CD4-positive, alpha-beta memory T cell (primary cell): ENCODE measurements at places on chromosomes 6 and 20.

DNA sequence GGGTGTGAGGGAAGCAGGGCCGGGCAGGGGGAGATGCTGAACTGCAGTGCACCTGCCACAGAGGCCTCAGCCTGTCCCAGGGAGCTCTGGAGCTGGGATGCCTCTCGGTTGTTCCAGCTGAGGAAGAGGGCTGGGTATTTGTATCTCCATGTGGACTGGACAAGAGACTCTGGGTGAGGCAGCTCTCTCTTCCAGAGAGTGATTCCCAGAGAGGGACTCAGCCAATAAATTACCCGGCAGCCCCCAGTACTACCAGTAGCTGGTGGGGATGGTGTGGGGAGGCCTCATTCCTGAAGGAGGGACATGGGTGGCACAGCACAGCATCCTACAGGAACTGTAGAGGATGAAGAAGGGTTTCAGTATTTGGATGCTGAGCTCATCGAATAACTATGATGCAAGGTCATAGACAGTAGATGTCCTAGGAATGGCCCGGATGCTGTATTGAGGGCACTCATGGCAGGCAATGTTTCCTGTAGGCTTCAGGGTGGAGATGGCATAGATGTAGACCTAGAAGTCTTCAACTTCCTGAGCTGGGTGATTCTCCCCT, 1.4 kb downstream of the FGD2 start:
- H3K27ac ChIP-seq = peak overlapping the region; percentile 28
- H3K27me3 ChIP-seq = no peaks in the 10 kb centered on the region

DNA sequence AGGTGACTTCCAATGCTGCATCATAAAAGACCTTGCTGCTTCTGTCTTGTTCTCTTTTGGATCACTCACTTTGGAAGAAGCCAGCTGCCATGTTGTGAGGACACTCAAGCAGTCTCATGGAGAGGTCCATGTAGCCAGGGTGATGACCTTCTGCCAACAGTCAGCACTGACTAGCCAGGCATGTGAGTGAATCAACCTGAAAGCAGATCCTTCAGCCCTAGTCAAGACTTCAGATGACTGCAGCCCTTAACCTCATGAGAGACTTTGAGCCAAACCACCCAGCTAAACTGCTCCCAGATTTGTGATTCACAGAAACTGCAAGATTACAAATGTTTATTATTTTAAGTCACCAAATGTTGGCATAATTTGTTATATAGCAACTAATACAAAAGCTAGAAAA, 86.0 kb upstream of the IYD start:
- H3K27ac ChIP-seq = no peak overlapping the region
- no peaks in the 10 kb centered on the region for H3K4me1 ChIP-seq
- no peaks in the 10 kb centered on the region for H3K36me3 ChIP-seq
- no peaks in the 10 kb centered on the region for H3K27me3 ChIP-seq

DNA sequence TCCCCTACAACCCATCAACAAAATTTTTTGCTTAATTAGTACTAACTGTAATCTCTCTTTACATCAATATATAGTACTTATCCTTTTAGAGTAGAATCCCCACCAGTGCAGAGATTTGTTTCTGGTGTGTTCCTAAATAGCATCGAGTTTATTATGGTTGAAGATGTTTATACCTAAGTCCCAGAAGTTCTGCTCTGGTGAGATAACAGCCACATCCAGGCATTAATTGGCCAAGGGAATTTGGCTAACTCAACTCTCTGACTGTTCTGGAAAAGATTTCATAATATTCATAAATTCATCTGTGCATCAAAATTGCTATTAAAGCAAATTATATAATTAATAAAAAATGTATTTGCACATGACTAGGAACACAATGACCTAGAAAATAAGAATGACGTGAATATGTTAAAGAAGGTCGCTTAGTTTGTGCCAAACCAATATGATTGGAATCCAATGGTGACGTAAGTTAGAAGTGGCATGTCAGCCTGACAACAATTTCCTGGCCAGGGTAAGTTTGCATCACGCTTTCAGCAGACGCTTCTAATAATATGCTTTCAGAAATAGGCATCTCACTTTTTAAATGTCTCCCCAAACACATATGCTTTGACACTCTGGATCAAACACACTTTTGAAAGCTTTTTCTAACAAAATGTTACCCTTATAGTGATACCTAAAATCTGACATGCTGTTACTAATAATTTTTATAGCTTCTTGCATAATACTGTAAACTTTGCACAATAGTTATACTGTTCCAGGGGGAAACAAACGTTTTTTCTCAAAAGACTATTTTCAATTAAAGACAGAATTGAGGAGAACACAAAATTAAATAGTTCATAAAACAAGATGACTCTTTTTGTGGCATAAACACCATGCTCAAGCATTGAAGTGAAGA, 236.7 kb downstream of the TENT5A start:
- no peak overlapping the region for H3K4me3 ChIP-seq
- no peak for DNase-seq
- H3K27ac ChIP-seq = no peak overlapping the region
- H3K27me3 ChIP-seq = no peaks in the 10 kb centered on the region
- no peaks in the 10 kb centered on the region for H3K4me1 ChIP-seq
- H3K36me3 ChIP-seq = no peaks in the 10 kb centered on the region

DNA sequence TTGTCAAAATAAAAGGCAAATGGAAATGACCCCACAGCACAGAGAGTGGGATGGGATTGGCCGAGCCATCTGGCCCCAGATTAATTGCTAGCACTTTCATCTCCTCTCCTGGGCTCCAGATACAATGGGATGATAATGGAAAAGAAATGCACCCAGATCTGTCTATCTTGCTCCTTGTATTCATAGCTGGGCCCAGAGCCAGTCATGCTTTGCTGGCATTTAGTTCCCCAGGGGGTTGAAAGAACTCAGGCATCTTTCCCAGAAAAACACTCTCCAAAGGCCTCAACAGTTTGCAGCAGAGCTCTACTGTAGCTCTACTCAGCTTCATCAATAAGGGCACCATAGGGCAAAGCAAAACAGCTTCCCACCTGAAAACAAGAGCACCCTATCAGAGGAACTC, 116.0 kb upstream of the FOXA2 start:
- no peaks in the 10 kb centered on the region for H3K36me3 ChIP-seq
- H3K27ac ChIP-seq = no peak overlapping the region
- H3K4me3 ChIP-seq = no peak overlapping the region
- no peaks in the 10 kb centered on the region for H3K27me3 ChIP-seq
- no peaks in the 10 kb centered on the region for H3K4me1 ChIP-seq
- no peak for DNase-seq

DNA sequence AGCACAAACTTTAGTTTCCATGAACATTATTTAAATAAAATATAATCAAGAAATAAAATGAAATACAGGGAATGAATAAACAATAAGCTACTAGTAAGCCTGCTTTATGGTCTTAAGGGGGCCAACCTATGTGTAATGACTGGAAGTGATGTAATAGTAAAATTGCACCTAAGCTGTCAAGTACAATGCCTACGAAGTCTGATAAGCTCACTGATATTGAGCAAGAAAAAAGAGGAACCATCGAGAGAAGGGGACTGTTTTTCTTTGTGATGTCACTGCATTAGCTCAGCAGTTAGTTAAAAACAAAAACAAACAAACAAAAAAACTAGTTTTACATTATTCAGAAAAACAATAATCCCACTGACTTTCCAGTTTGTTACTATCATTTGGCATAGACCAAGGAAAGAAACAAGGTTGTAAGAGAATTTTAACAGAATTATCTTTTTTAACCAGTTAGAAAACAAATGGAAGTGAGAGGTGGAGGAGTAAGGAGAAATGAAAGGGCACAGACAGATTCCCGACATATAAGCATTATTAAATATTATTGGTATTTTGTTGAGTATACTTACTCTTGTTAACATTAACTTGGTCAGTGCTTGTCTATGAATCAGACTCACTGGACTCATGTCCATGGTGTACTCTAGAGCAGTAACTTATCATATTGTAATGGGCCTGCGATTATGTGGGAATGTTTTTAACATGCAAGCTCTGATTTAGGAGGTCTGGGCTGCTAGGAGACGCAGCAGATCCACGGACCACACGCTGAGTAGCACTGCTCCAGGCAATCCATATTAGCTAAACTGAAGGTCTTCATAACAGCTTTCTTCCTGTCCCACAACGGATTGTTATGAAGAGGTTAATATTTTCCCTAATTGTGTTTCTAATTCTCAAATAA, 99.6 kb upstream of the HMGCLL1 start:
- H3K4me3 ChIP-seq = no peak overlapping the region
- no peak for DNase-seq
- no peak overlapping the region for H3K27ac ChIP-seq
- no peaks in the 10 kb centered on the region for H3K36me3 ChIP-seq
- no peaks in the 10 kb centered on the region for H3K4me1 ChIP-seq
- H3K27me3 ChIP-seq = no peaks in the 10 kb centered on the region

DNA sequence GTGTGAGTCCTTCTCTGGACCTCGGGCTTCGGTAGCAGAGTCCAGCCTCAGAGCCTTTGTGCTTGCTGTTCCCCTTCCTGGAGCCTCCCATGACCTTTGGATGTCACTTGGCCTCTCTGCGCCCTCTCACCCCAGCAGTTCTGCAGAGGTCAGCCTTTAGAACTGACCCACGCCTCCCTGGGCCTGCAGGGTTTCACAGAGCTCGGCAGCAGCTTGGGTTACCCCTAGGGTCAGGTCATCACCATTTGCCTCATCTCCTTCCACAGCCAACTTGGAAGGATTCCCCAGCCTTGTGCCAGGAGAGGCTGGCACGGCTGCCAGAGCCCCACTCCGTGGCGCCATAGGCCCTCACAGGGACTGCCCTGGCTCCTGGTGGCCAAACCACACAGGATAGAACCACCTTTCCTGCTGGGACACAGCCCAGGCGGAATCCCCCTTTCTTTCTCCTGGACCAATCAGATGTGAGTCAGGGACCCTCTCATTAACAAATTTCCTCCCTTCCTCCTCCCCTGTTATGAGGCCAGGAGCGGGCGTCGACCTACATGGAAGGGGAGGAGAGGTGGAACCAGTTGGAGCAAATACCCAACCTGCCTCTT, 13.9 kb upstream of the SIRPA start:
- H3K4me3 ChIP-seq = no peak overlapping the region
- H3K27ac ChIP-seq = no peak overlapping the region
- H3K36me3 ChIP-seq = no peaks in the 10 kb centered on the region

DNA sequence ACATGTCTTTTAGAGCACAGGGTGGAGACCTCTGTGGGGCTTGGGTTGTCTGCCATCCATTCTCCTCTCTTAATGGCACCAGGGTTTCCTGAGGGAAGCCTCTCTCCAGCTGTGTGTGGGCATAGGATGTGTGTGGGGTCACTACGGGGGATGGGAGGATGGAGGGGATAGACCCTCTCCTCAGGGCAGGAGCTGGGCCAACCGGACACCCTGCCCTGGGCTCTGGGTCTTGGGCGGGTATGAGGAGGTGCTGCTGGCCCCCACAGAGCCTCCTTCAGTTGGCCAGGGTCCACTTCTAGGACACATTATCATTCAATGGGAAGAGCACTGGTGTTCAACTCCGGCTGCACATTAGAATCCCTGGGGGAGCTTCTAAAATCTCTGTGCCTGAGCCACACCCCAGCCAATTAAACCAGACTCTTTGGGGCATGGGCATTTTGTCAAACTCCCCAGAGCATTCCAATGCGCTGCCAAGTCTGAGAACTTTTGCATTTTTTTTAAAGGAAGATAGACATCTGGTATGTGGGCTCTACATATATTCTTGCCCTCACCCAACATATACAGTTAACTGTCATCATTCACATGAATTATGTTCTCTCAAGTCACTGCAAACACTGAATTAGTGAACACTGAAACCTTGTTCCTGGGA, 38.5 kb downstream of the TRAM2 start:
- H3K27ac ChIP-seq = no peak overlapping the region
- no peak overlapping the region for H3K4me3 ChIP-seq
- no peaks in the 10 kb centered on the region for H3K36me3 ChIP-seq
- DNase-seq = no peak
- H3K27me3 ChIP-seq = no peaks in the 10 kb centered on the region
- peaks cover 40% of the 10 kb centered on the region for H3K4me1 ChIP-seq

GRCh38 chr20:32336918-32337347, 21.2 kb upstream of the ASXL1 start:
- no peaks in the 10 kb centered on the region for H3K27me3 ChIP-seq
- no peak overlapping the region for H3K4me3 ChIP-seq
- no peaks in the 10 kb centered on the region for H3K36me3 ChIP-seq
- H3K4me1 ChIP-seq = peaks cover 27% of the 10 kb centered on the region

DNA sequence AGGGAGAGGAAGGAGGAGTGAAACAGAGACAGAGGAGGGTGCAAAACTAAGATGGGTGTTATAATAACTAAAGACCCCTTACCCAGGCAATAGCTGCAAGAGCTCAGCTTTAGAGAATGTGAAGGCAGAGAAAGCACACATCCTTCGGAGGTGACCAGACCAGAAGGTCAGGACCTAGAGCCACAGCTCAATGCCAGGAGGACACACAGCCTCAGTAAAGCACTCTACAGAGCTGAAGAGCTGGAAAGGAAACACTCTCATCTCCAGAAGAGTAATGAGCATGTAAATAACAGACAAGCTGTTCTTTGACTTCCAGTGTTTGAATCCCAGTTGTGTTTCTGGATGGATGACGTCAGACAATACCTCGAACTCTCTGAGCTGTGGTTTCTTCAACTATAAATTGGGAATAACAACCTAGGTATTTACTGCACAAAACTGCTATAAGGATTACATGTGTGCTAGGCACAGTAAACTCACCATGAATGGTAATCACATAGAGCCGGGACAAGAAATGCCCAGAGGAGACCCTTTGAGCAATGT, 63.2 kb downstream of the MAP3K5 start:
- H3K27ac ChIP-seq = no peak overlapping the region
- no peak overlapping the region for H3K4me3 ChIP-seq
- H3K4me1 ChIP-seq = peaks cover 19% of the 10 kb centered on the region
- no peaks in the 10 kb centered on the region for H3K27me3 ChIP-seq

DNA sequence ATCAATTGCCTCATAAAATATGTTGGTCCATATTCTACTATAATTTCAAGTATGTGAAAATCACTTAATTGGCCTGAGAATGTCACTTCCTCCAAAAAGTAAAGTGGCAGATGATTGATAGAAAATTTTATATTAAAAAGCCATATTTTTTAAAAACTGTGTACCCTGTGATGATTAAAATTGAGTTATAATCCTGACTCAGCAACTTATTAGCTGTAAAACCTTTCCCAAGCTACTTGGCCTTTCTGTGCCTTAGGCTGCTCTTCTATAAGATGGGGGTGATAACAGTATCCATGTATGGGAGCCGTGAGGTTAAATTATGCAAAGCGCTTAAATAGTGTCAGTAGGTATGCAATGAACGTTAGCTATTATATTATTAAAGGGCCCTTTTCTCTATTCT, 524.4 kb downstream of the TFAP2A start:
- H3K27ac ChIP-seq = no peak overlapping the region
- H3K27me3 ChIP-seq = no peaks in the 10 kb centered on the region
- no peaks in the 10 kb centered on the region for H3K4me1 ChIP-seq
- H3K36me3 ChIP-seq = no peaks in the 10 kb centered on the region

DNA sequence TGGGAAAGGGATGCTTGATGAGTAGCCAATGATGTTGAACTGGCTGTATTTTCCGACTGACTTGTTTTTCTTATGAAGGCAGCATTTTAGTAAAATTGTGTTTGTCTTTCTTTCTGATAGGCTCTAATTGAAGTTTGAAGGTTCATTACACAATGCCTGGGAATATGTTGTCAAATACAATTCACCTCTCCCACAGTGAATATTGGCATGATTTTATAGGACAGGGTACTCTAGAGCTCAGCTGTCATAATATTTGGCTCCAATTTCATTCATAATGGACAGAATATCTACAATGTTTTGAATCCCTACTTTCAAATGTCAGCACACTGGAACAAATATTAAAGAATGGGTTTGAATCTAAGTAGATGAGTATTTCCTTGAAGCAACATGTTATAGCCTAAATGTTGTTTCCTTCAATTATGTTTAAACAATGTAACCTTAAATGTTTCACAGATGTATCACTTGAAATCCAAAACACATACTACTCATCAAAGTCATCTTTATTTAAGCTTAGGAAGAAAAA, 81.4 kb downstream of the LAMA2 start:
- H3K27ac ChIP-seq = no peak overlapping the region
- H3K27me3 ChIP-seq = no peaks in the 10 kb centered on the region
- DNase-seq = no peak
- no peak overlapping the region for H3K4me3 ChIP-seq
